ENCODE measurements at places on chromosomes 2 and 18. TPM values are rescaled to one million over a fixed set of nuclear protein-coding genes. Genes with fewer than 3 reads are reported as not detected.

The DUSP2 gene
- total RNA-seq: not detected

The USP37 gene
- 30.6 TPM for total RNA-seq

DNA sequence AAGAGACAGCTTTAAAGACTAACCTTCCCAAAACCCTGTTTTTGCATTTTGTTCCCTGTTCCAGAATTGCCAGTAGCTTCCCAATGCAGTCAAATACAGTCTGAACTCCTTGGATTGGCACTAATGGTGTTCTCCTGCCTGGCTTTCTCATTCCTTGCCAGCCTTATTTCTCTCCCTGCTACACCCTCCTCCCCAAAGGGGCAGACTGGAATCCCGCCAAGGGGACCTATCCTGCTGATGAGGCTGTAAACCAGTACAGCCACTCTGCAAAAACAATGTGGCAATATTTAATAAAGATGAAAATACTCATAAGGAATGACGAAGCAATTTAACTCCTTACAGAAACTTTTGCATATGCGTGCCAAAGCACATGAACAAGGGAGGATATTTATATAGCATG is 4.5 kb upstream of the SLC4A5 start:
- H3K27me3 ChIP-seq: no peaks in the 10 kb centered on the region
- DNase-seq: no peak
- no peak overlapping the region for H3K27ac ChIP-seq
- H3K4me1 ChIP-seq: no peaks in the 10 kb centered on the region

DNA sequence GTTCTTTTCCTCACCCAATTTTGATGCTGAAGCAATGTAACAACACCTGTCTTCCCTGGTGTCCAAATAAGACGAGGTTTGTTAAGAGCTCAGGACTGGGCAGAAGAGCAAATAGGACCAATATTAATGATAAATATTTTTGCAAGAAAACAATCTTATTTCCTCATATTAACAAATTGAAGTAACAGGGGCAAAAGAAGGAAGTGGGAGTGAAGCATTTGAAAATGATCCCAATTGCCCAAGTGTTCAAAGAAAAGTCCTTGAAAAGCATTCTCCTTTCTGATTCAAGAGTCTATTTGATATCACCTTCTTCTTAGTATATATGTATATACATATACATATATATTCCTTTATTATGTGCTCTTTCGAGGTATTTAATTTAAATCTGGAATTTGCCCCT is 418.8 kb downstream of the ARHGAP15 start:
- no peak overlapping the region for H3K27ac ChIP-seq
- H3K36me3 ChIP-seq: no peaks in the 10 kb centered on the region
- no peak for DNase-seq
- H3K4me1 ChIP-seq: no peaks in the 10 kb centered on the region

DNA sequence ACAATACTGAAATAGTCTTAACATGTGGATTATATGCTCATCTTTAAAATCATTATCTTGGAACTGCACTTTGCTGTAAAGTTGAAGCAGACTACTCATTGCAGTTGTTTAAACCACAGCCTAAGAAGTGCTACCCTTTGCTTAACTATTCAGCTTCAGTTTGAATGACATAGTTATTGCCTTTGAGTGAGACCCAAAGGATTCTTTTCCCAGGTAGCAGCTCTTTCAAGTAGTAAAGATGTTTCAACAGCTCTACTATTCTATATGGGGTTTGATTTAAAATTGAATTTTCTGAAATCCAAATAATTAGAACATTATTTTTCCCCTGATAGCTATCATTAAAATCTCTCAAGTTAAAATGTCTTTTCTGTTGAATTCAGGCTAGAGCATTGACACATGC is 1.1 kb downstream of the SCG2 start:
- no peak overlapping the region for H3K4me3 ChIP-seq
- H3K4me1 ChIP-seq: no peaks in the 10 kb centered on the region
- no peaks in the 10 kb centered on the region for H3K27me3 ChIP-seq
- H3K27ac ChIP-seq: no peak overlapping the region

GRCh38 chr18:40956213-40956612 is 998.8 kb upstream of the PIK3C3 start:
- no peaks in the 10 kb centered on the region for H3K27me3 ChIP-seq
- H3K4me3 ChIP-seq: no peak overlapping the region
- no peak for DNase-seq
- no peak overlapping the region for H3K27ac ChIP-seq
- H3K36me3 ChIP-seq: no peaks in the 10 kb centered on the region

DNA sequence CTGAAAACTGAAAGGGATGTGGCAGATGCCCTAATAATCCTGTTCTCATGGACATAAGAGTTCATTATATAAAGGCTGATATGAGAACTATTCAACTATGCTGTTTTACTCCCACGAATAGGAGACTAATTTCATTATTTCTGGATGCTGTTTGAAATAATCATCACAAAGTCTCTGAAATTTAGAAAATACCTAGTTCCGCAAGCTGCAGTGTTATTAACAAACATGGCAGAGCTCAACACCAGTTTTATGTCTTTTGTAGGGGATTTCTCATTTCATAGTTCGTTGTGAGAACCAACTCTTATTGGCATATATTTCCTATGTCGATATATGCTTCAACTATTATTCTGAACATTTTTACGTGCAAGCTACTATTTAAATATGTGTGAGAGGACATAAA is 200.3 kb upstream of the SLC8A1 start:
- no peak overlapping the region for H3K4me3 ChIP-seq
- H3K4me1 ChIP-seq: no peaks in the 10 kb centered on the region
- H3K27ac ChIP-seq: no peak overlapping the region
- H3K27me3 ChIP-seq: no peaks in the 10 kb centered on the region
- no peak for DNase-seq
- H3K36me3 ChIP-seq: no peaks in the 10 kb centered on the region

GRCh38 chr2:98479959-98480524 is 35.4 kb downstream of the INPP4A start:
- H3K4me1 ChIP-seq: peaks cover 17% of the 10 kb centered on the region
- H3K36me3 ChIP-seq: no peaks in the 10 kb centered on the region
- H3K27ac ChIP-seq: no peak overlapping the region
- H3K27me3 ChIP-seq: no peaks in the 10 kb centered on the region
- DNase-seq: no peak
- H3K4me3 ChIP-seq: no peak overlapping the region

Measured in HepG2 (cell line).